Activated naive CD8-positive, alpha-beta T cell treated with anti-CD3 and anti-CD28 coated beads, Interleukin-2, amount 50 U/mL, for 24 hours (primary cell): ENCODE measurements at places on chromosomes 2 and 18.

DNA sequence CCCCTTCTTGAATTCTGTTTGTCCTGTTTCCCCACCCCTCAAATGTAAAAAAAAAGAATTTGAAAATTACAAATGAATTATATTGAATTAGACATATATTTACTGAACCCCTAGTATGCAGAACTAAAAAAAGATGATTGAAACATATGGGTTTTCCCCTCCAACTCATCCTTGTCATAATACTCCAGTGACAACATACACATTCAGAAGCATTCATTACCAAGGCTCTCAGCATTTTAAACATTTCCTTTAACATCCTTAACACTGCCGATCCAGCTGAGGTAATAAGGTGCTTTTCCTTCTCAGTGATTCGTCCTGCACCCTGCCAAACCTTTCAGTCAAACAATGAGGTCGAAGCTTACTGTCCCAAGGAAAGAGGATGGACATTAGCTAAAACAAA is 53.1 kb upstream of the DTNB start:
- no peak for DNase-seq

DNA sequence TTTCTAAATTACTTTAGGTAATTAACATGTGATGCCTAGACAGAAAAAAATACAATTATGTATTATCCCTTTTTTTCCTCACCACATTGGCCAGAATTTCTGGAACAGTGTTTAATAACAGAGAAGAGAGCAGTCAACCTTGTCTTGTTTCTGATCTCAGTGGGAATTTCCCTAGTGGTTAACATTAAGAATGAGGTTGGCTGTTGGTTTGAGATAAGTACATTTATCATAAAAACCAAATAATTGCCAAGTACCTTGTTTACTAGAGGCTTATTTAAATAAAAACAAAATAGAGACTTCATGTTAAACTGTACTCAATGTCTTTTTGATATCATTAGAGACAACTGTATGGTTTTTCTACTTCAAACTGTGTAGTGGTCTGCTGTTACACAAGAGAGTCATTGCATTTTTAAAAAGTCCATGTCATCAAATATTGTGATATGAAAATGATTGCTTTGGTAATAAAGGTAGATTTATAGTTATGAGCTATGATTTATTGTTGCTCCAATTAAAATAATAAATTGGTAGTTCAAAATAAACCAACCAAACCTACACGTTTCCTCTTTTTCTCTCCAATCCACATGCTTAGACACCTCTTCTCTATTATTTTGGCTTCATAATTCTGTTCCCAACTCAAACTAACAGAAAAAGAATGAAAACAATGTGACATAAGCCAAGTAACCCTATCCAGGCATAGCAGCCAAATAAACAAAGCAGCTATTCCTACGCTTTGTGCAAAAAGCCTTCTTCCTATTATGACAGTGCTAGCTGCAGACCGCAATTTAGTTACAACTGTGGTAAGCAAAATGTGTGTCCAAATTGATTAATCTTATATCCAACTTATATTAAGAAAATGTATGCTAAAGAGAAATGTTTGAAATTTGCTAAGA is 20.9 kb upstream of the TANK start:
- DNase-seq: no peak

- DNase-seq: no peak
These were observed 19.1 kb downstream of the MAL start for GRCh38 chr2:95044601-95045000.

DNA sequence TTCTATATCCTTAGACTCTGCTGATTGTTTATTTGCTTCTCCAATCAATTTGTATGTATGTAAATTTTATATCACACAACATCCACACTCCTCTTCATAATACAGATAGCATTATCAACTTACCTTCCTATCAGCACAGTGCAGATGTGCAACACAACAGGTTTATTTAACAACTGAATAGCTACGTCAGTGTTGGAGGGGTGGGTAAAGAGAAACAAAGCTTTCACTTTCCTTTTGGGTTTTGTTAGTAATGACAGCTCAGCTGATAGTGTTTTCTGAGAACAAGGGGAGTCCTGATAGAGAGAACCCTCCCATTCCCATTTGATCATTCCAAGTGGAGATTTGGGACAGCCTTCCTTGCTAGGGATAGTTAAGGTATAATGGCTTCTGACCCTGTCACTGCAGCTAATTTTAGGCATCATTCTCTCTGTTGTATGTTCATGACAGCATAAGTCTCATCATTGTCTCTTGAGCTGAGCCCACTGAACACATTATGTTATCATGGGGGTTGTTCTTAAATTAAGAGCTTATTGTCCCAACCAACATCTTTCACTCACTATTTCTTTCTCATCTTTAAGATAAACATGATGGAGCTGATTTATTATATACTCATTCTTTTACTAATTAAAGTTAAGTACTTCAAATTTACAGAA is 227.7 kb downstream of the GPD2 start:
- no peak for DNase-seq

- no peak for DNase-seq
These were observed 101.4 kb downstream of the MYOM1 start for GRCh38 chr18:3118195-3119010.

GRCh38 chr18:6571239-6571602 is 156.5 kb upstream of the L3MBTL4 start:
- no peak for DNase-seq
